Hepatocyte (in vitro differentiated cells): ENCODE measurements at places on chromosomes 16 and 17. TPM values are rescaled to one million over a fixed set of nuclear protein-coding genes. Genes with fewer than 3 reads are reported as not detected.

DNA sequence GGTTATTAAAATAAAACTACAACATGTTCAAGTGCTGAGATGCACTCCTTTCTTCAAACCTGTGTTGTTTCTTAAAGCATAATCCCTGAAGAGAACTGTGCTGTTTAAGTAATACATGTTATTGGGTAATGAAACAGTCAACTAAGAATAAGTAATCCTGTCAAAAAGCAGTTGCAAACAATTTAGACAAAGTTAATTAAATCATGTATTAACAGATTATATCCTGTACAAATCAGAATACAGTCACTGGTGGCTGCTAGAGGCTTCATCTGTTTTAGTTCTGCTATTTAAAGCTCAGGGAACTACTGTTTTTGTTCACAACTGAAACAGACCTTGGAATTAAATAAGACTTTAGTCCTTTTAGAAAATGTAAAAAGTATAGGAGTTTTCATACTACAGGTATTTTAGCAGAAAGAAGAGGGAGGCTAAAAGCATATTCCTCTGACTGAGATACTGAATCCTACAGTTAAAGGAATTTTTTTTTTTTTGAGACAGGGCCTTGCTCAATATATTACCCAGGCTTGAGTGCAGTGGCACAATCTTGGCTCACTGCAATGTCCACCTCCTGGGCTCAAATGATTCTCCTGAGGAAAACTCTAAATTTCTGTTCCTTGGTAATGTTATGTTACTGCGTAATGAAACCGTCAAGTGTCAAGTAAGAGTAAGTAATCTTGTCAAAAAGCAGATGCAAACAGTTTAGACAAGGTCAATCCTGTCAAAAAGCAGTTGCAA, 27.3 kb upstream of the ITGA2B start:
- no peak for DNase-seq

- no peak for DNase-seq
Measured at GRCh38 chr17:66240013-66240412, 10.8 kb upstream of the APOH start.

DNA sequence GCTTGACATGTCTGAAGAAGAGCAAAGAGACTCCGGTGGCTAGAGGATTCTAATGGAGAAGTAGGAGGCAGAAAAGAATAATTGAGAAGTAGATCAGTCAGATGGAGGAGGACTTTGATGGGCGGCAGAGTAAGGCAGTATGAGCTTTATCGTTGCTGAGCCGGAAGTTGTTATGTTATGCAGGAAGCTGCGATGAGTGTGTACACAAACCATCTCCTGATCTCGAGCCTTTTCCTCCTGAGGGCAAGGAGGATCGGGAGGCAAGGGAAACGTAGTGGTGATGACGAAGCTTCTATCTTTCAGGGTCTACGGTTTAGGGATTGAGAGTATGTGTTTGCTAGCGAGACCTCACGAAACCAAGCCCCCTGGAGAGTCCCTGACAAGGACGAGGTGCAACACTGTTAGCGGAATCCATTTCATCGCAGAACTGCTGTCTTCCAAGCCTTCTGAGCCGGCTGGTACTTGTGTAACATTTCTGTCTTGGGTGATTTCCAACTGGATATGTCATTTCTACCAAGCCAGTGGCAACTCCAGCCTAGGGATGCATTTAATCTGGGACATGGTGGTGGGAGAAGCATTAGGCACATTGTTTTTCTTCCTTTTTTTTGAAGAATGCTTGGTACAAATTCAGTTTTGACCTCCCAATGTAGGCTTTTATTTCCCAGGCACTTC, 45.5 kb downstream of the RBFOX1 start:
- DNase-seq = no peak

The EFNB3 gene
- total RNA-seq = 7.4 and 8.6 TPM in 2 replicates

GRCh38 chr16:11611871-11612664, 25.3 kb upstream of the LITAF start:
- peak; percentile 82 for DNase-seq

DNA sequence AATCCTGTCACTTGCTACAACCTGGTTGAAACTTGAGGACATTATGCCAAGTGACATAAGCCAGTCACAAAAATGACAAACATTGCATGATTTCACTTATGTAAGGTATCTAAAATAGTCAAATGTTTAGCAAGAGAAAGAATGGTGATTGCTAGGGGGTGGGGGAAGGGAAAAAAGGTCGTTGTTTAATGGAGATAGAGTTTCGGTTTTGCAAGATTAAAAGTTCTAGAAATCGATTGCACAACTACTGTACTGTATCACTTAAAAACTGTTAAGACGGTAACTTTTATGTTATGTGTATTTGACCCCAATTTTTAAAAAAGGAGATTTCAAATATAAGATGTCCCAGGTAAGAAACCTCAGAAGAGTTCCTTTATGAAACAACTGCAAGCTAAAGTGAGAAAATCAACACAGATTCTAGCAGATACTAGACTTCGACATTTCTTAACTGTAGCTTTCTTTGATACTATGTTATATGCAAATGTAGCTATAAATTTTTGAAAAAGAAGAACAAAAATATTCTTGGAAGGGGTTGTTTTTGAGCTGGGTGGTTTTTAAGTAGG, 5.9 kb downstream of the MEOX1 start:
- DNase-seq = no peak

GRCh38 chr17:9672266-9672665, 26.9 kb downstream of the USP43 start:
- no peak for DNase-seq

DNA sequence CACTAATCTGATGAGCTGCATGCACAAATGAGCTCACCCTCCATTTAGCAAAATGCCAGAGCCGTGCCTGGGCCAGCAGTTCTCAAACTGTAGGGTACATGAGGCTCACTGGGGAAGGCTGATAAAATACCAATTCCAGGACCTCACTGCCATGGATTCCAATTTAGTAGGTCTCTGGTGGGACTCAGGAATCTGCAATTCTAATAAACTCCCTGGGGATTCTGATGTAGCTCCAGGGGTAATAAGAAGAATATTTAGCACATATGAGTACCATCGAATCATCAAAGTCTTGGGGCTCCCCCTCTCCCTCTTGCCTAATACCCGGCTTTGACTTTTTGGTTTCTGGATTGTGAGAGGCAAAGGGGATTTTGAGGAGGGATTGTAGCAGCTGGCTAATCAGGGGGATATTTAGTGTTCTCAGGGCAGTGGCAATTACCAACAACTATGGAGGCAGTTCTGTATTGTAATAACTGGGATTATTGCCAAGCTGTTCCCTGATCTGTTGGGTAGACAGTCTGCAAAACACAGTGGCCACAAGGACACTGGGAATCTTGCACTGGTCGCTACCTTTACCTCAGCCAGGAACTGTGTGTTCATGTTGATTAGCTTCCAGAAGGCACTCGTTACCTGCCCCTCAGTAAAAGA, 140.4 kb downstream of the SHISA9 start:
- DNase-seq = no peak

GRCh38 chr17:33739714-33740113, 446.6 kb upstream of the ASIC2 start:
- no peak for DNase-seq

- peak; percentile 80 for DNase-seq
Measured at GRCh38 chr17:81043725-81044427, 8.9 kb downstream of the BAIAP2 start.

DNA sequence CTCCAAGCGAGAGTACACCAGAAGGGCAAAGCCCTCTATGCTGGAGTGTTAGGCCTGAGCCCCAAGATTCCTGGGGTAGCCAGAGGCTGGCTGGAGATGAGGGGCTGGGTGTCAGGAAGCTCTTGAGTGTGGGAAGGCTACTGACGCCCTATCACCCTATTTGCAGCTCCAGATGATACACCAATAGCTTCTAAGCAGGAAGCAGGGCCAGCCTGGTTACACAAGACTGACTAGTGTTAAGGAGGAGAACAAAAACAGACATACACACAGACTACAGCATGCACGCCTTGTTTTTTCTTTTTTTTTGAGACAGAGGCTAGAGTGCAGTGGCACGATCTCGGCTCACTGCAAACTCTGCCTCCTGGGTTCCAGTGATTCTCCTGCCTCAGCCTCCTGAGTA, 15.9 kb downstream of the POLR3K start:
- no peak for DNase-seq

DNA sequence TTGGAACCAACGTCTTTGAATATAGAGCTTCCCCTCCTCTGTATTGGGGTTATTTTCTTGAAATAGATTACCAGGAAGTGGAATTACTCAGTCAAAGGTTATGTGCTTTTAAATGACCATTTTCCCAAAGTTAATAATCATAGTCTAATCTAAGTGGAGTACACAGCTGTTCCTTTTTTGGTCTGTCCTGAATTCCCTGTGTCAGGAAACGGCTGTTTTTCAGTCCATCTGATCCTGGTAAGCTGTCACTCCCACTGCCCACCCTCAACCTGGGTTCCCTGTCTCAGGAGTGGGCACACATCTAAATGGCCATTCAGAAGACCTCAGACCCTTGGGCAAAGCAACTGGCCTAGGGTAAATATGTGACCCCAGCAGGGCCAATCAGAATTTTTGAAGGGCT, 57.6 kb upstream of the KSR1 start:
- DNase-seq = no peak

The SLC13A2 gene
- 1.2 and 2.0 TPM in 2 replicates for total RNA-seq

The TMEM220 gene
- 10.5 and 11.6 TPM in 2 replicates for total RNA-seq

DNA sequence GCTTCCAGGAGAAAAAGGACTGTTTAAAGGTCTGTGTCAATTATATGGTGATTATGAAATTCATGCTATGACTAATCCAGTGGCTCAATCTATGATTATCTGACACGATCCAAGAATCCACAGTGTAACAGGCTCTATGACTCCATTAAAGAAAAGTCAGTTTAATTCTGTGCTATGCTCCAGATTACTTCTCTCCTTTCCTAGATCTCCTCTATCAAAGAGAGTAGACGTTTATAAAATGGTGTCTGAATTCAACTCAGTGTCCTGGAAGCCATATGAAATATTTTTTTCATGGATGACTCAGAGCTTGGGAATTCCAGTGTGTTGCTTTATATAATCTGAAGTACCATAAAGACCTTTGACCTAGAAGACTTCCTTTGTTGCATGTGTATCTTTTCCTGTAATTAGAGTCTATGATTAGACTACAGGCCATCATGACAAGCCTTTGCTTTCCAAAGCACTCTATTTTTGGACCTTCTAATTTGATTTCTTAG, 27.0 kb upstream of the NF1 start:
- DNase-seq = peak; percentile 46

The ATP6V0C gene
- 81.4 and 89.8 TPM in 2 replicates for total RNA-seq

- DNase-seq = no peak
Measured at GRCh38 chr16:49588026-49588425, 214.4 kb downstream of the C16orf78 start.

DNA sequence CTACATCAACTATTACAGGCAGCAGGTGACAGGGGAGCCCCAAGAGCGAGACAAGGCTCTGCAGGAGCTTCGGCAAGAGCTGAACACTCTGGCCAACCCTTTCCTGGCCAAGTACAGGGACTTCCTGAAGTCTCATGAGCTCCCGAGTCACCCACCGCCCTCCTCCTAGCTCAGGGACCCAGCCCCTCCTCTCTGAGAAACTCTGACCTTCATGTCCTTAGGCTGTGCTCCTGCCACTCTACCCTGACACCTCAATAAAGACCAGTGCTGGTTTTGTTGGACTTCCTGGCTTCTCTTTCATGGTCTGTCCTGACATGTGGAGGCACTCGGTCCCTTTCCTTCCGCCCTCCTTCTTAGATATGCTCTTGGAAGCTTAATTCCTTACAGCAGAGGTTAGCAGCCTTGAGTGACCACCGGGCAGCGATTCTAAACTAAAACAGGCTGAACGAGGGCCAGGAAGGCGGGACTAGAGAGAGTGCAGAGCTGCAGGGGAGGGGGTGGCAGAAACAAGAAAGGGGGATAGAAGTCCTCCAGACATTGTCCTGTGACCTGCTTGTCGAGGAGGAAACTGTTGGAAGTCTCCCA, 915 bp downstream of the AHSP start:
- DNase-seq = no peak

The DLX4 gene
- 0.17 and 0.32 TPM in 2 replicates for total RNA-seq

DNA sequence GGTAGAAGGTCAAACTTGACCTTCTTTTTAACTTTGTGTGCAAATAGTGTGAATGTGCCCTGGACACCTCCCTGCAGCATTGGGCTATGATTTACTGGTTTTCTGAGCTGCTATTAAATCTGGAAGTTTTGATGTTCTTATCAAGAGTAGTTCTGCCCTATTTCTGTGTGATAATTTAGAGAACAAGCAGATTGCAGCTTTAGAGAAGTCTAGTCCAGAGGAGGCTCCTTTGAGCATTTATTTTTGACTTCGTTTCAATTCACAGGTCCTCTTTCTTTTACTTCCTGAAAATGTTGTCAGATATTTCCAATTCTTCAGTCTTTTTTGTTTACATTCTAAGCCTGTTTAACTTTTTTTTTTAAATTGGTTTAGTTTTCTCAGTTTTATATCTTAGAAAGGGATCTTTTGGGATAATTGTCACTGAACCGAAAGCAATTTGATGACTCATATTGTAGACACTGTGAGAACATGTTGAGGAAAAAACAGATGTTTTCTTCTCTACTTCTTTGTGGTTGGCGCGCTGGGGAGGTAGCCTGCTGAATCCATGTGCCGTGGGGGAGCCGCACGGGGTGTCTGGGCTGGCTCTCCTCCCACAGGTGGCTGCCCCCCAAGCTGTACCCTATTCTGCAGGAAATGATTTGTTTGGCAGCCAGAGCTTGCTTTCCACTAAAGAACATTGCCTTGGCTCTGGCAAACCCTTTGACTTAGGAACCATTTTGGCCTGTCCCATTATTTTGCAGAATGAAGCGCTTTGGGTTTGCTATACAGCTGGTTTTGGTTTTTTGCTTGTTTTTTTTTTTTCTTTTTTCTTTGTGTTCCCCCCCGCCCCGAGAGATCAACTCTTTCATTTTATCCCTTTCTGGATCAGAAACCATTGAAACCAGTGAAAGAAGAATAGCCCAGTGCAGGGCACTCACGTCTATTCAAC, 53.4 kb downstream of the MFSD11 start:
- DNase-seq = peak; percentile 26

The ITGA2B gene
- total RNA-seq = 0.77 TPM in 1 of 2 replicates, not detected in the other

The CCL4 gene
- total RNA-seq = 1.8 and 5.8 TPM in 2 replicates

The RND2 gene
- total RNA-seq = 4.6 and 6.3 TPM in 2 replicates

The ALDH3A1 gene
- 0.90 TPM in 1 of 2 replicates, not detected in the other for total RNA-seq
